Stimulated activated CD4-positive, alpha-beta T cell treated with anti-CD3 and anti-CD28 coated beads, TNF-alpha, amount 100 ng/mL, for 1 hour (primary cell): ENCODE measurements at places on chromosomes 3 and 15.

- no peak for DNase-seq
These were observed 226.7 kb upstream of the FEZF2 start for GRCh38 chr3:62600033-62600432.

DNA sequence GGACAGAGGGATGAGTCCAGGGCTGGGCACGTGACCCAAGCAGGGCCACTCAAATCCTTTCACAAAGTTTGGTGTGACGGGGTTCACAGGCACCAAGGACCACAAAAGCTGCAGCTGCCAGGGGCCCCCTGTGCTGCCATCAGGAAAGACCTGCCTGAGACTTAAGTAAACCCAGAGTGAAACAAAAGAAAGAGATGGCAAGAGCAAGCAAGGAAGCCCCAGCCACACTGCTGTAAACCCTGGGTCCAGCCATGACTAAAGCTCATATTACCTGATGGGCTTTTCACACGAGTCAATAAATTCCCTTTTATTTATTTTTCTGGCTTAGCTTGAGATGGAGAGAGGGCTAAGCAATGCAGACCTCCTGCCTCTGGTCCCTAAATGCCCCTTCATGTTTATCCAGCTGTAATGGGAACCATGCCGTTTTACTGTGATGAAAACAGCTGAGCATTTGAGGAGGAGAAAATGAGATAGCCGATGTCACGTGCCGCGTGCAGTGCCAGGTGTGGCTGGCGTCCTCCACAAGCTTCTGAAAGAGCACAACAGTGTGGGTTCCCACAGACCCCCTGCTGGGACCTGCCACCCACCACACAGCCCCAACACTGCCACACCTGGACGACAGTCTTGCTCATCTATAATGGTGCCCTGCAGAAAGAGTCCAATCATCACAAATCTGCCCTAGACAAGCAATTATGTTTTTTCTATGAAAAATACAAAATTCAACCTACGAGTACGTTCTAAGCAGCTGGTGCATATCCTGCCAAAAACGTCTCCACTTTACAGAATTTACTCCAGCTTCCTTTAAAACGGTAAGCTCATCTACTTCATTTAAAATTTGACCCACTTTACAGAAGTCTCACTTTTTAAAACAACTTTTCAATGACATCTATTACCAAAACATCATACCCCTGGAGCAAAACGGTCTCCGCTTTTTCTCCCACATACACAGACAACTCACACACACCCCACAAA, 34.2 kb downstream of the ADAMTS17 start:
- no peak for DNase-seq

DNA sequence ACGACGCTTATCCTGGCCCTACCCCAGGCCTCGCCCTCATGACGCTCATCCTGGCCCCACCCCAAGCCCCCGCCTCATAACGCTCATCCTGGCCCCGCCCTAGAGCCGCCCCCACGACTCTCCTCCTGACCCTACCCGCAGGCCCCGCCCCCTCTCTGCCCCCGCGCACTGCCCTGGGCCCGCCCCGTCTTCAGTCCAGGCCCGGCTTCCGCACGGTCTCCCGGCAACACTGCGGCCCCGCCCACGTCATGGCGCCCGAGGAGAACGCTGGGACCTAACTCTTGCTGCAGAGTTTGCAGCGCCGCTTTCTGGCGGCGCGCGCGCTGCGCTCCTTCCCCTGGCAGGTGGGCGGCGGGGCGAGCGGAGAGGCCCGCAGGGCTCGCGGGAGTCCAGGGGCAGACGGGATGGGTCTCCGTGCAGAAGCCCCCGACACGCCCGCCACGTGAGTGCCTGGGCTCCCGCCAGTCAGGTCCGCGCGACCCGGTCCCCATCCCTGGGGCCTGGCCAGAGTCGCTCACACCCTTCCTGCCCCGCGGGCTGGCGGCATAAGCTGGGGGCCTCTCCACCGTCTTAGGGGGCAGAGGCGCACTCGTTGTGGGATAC, 52.5 kb upstream of the ROPN1B start:
- DNase-seq = peak; percentile 91

- DNase-seq = no peak
These were observed 21.0 kb upstream of the ALDH1A2 start for GRCh38 chr15:58086491-58086890.

- DNase-seq = no peak
These were observed 97.1 kb upstream of the MYZAP start for GRCh38 chr15:57494581-57494980.

- no peak for DNase-seq
These were observed 46.8 kb downstream of the CYP11A1 start for GRCh38 chr15:74320352-74321247.

DNA sequence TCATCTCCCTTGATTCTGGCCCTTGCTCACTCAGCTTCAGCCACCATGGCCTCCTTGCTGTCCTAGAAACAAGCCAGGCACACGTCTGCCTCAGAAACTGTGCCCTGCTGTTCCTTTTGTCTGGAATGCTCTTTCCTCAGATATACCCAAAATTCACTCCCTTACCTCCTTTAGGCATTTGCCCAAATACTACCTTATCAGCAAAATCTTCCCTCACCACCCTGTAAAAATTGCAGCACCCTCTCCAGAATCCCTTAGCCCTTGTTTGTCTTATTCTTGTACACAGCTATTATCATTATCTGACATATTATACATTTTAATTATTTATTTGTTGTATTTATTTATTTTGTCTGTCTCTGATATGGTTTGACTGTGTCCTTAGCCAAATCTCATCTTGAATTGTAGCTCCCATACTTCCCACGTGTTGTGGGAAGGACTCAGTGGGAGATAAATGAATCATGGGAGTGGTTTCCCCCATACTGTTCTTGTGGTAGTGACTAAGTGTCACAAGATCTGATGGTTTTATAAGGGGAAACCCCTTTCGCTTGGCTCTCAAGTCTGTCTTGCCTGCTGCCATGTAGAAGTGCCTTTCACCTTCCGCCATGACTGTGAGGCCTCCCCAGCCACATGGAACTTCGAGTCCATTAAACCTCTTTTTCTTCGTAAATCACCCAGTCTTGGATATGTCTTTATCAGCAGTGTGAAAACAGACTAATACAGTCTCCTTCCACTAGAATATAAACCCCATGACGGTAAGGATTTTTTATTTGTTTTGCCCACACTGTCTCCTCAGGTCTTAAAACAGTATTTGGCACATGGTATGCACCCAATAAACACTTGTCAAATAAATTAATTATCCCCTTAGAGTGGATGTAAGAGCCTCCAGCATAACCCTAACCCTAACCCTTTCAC, 60.0 kb upstream of the STT3B start:
- no peak for DNase-seq

- DNase-seq = no peak
These were observed 236.2 kb downstream of the TLE3 start for GRCh38 chr15:69861331-69862171.

DNA sequence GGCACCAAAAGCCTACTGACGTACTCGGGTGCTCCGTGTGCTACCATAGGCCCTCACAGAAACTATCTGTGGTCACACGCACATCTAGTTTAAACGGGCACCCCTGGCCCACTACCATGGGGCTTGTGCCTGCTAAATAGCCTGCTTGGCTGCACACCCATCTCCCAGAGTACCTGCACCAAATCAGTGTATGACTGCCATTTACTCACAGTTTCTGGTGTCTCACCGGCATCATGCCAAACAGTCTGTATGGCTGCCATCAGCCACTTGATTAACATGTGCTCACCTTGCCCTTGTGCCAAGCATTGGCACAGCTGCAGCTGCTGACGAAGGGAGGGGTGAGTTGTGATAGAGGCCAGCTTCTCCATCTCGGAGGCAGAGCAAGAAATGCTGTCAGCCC, 232.7 kb downstream of the IGSF11 start:
- DNase-seq = no peak

GRCh38 chr3:32320080-32320479, 71.6 kb upstream of the CMTM7 start:
- DNase-seq = no peak

DNA sequence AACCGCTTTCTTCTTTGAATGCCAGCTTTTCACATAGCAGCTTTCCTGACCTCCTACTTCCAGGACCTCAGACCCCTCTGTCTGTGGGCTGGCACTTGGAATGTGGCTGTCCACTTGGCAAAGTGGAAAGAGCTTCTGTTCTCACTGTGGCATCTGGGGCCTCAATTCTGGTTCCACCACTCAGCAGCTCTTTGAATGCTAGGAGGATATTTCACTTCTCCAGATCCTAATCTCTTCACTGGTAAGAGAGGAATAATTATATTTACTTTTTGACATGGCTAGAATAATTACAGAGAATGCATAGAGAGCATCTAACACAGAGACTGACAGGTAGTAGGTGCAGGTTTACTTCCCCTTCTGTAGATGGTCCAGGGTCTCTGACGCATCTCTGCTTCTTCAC, 405.9 kb downstream of the LPP start:
- DNase-seq = no peak

DNA sequence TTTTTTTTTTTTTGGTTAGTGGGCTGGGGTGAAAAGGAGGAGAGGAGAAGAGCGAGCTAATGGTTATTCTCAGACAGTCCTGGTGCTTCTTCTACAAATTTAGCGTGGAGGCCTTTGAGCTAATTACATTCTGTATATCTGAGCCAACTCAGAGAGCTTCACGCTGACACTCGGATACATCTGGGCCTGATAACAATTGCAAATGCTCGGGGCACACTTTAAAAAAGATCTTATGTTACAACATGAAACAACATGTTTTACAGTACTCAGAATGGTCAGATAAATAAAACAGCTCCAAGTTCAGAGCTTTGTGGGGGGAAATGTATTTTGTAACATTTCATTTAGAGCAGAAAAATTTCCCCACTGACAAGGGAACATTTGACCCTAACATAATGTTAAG, 966.9 kb upstream of the NR2F2 start:
- DNase-seq = no peak

DNA sequence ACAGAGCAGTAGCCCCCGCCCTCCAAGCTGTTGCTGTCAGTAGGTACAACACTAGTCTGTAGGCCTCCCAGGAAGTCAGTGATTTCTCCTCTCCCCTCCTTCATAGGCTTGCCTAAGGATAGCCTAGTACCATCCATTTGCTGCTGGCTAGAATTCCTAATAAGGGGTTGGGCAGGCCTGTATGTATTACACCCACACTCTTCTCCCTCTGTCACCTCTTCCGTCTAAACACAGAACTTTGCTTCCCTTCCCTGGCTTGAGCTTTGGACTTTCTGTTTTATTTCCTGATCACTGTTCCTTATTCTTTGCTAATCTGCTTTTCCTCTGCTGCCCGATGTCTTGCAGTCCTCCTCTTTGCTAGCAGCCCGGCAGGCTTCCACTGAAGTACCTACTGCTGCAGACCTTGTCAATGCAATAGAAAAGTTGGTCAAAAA, 93.4 kb upstream of the UMPS start:
- no peak for DNase-seq

GRCh38 chr3:124698030-124698770, 32.1 kb upstream of the UMPS start:
- DNase-seq = no peak

GRCh38 chr3:190514413-190515153, 698 bp downstream of the IL1RAP start:
- DNase-seq = peak; percentile 13

GRCh38 chr3:43181202-43181821, 75.4 kb upstream of the POMGNT2 start:
- DNase-seq = peak; percentile 20

DNA sequence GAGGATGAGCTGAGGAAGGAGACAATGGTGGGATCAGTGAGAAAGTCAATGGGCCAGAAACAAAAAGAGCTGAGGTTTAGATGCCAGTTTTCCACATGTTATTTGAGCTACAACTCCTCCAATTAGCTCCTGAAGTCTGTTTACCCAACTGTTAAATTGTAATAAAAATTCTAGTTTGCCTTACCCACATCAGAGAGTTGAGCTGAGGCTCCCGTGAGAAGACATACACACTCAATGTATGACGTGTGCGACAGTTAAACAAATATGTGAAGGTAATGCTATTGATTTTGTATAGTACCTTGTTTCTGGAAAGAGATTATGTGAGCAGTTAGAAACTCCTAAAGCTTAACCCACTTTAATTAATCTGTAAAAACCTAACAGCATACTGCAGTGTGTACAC, 318.1 kb upstream of the GRM7 start:
- DNase-seq = no peak

- DNase-seq = no peak
These were observed 24.7 kb downstream of the EOGT start for GRCh38 chr3:68988740-68989139.

- no peak for DNase-seq
These were observed 12.2 kb upstream of the APOD start for GRCh38 chr3:195595785-195596531.

GRCh38 chr3:171933441-171933840, 90.3 kb downstream of the TMEM212 start:
- DNase-seq = no peak

GRCh38 chr3:179825527-179826246, 172.8 kb downstream of the USP13 start:
- no peak for DNase-seq

DNA sequence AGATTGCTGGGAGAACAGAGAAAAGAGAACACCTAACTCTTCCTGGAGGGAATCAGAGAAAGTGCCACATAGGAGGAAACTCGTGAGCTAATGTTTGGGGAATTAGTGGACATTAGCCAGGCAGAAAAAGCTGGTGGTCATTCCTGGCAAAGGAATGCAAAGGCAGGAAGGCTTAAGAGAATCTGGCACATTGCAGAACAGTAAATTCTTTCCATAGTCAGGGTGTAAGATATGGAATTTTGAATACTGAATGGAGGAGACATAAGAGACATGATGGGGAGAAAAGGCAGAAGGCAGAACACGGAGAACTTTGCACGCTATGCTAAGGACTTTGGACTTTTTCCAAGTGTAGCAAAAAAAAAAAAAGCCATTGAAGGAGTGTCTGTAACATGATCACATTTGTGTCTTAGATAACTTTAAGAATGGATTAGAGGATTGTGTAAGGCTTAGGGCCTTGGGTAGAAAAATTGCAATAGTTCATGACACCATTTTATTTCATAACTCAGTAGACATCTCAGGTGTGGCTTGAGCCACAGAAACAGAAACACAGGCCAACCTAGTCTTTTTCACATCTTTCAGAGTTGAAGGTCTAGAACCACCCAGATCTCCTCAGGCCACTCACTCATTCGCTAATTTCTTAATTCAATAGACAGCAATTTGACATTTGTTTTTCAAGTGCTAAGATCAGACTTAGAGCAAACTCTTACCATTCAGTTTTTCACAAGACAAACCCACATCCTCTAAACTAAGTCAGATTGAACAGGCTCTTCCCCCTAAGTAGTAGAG, 31.2 kb upstream of the CCDC80 start:
- no peak for DNase-seq

DNA sequence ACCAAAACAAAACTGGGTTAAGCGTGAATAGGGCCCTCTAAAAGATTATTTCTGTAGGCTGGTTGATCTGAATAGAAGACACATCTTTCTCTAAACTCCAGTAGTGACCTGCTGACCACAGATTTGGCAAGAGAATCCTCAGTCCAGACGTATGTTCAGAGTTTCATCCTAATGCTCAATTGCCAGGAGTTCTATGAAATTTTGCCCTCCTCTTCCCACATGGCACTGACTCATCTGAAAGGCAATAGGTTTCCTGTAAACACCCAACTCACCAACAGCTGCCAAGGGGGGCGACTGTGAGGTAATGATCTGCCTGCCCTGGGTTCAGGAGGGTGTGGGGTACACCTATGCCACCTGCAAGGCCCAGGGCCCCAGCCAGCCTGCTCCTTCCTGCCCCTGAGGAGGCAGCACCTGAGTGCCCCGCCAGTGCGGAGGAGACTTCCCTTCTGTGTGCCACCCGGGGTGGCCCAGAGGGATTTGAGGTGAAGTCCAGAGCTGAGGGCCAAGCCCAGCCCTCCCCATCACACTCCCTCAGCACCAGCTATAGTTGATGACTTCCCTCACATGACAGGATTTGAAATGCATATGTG, 8.4 kb upstream of the PLA2G4D start:
- no peak for DNase-seq

GRCh38 chr3:184430940-184431339, 51.1 kb downstream of the CHRD start:
- no peak for DNase-seq

GRCh38 chr15:64146885-64147681, 4.4 kb upstream of the SNX22 start:
- no peak for DNase-seq
